ENCODE measurements at places on chromosomes 16 and 17. TPM values are rescaled to one million over a fixed set of nuclear protein-coding genes. Genes with fewer than 3 reads are reported as not detected.

GRCh38 chr17:20095336-20096080 lies 86.3 kb downstream of the SPECC1 start:
- H3K4me1 ChIP-seq = peaks cover 21% of the 10 kb centered on the region
- no peaks in the 10 kb centered on the region for H3K27me3 ChIP-seq
- H3K36me3 ChIP-seq = no peaks in the 10 kb centered on the region
- no peak overlapping the region for H3K27ac ChIP-seq

The KIF19 gene
- total RNA-seq = not detected

DNA sequence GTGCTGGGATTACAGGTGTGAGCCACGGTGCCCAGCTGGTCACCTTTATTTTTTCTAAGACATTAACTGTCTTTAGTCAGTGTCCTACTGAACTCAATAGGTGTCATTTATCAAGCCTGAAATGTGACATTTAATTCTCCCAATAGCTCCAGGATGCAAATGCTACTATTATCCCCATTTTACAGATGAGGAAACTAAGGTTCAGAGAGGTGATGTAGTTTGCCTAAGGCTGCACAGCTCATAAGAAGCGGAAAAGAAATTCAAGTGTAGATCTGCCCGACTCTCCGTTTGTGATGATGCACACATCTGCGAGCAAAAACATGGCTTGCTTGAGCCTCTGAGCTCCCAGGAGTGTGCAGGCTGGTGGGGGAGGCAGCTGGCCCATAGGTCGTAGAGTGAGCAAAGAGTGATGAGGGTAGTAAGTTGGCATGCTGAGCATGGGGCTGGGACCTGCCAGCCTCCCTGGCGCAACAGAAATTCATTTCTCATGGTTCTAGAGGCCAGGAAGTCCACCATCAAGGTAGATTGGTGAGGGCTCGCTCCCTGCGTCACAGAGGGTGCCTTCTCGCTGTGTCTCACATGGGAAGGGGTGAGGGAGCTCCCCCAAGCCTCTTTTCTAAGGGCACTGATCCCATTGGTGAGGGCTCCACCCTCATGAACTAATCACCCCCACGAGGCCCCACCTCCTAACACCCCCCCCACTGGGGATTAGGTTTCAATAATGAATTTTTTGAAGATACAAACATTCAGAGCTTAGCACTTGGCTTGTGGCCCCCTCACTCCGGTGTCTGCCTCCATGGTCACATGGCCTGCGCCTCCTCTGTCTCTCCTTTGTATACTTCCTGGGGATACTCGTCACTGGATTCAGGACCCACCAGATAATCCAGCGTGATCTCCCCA lies 141.5 kb upstream of the PLCG2 start:
- H3K4me3 ChIP-seq = no peak overlapping the region
- peaks cover 4% of the 10 kb centered on the region for H3K36me3 ChIP-seq
- DNase-seq = no peak
- peaks cover 24% of the 10 kb centered on the region for H3K4me1 ChIP-seq

The RAB26 gene
- 1.2 TPM for total RNA-seq

GRCh38 chr16:78437352-78437968 lies 338.0 kb downstream of the WWOX start:
- no peaks in the 10 kb centered on the region for H3K27me3 ChIP-seq
- H3K4me1 ChIP-seq = no peaks in the 10 kb centered on the region
- H3K27ac ChIP-seq = no peak overlapping the region

- H3K27ac ChIP-seq = no peak overlapping the region
- DNase-seq = no peak
- peaks cover 3% of the 10 kb centered on the region for H3K4me1 ChIP-seq
- no peak overlapping the region for H3K4me3 ChIP-seq
Measured at GRCh38 chr17:31275116-31275515, 21.9 kb downstream of the OMG start.

DNA sequence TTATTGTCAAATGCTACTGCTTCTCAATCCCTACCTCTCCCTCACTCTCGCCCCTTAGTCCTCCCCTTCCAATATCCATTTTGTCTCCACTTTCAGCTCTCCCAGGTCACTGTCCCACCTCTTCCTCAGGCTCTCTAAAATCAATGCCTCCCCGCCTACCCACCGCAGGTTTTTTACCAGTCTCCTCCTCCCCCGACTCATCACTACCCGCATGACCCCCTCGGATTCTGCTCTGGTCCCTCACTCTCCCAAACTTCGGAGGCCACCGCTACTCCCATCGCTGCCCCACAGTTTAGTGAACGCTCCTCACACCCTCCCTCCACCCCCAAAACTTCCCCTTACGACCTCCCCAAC lies 513 bp downstream of the CRLF3 start:
- H3K27ac ChIP-seq = peak overlapping the region; percentile 72
- no peaks in the 10 kb centered on the region for H3K36me3 ChIP-seq
- no peaks in the 10 kb centered on the region for H3K27me3 ChIP-seq
- peak overlapping the region; percentile 76 for H3K4me3 ChIP-seq
- no peak for DNase-seq

- H3K27ac ChIP-seq = no peak overlapping the region
- H3K27me3 ChIP-seq = no peaks in the 10 kb centered on the region
- DNase-seq = no peak
- peaks cover 16% of the 10 kb centered on the region for H3K4me1 ChIP-seq
- no peak overlapping the region for H3K4me3 ChIP-seq
- H3K36me3 ChIP-seq = peaks cover 17% of the 10 kb centered on the region
Measured at GRCh38 chr17:792277-792676, 10.1 kb downstream of the MRM3 start.

The ABI3 gene
- total RNA-seq = 0.31 TPM

DNA sequence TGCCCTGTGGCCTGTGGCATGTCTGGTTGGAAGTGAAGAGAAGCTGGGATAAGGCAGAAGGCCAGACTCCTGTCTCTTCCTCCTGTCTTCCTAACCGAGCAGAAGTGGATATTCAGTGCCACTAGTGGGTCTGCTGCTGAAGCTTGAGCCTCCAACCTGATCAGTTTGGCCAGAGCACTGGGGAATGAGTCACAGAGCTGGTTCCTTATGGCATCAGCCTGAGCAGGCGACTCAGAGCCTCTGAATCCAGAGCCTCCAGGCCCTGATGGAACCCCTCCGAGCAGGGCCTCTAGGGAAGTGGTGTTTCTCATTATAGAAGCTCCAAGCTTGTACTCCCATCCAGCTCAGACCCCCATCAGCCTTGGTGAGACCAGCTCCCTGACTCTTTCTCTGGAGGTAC lies 2.0 kb downstream of the WSCD1 start:
- H3K27me3 ChIP-seq = peaks cover 34% of the 10 kb centered on the region
- H3K27ac ChIP-seq = no peak overlapping the region
- no peak overlapping the region for H3K4me3 ChIP-seq
- H3K4me1 ChIP-seq = peaks cover 2% of the 10 kb centered on the region

GRCh38 chr17:27888945-27889344 lies 4.2 kb downstream of the LYRM9 start:
- H3K4me1 ChIP-seq = peaks cover 3% of the 10 kb centered on the region
- no peak for DNase-seq
- no peak overlapping the region for H3K4me3 ChIP-seq
- H3K27ac ChIP-seq = no peak overlapping the region

DNA sequence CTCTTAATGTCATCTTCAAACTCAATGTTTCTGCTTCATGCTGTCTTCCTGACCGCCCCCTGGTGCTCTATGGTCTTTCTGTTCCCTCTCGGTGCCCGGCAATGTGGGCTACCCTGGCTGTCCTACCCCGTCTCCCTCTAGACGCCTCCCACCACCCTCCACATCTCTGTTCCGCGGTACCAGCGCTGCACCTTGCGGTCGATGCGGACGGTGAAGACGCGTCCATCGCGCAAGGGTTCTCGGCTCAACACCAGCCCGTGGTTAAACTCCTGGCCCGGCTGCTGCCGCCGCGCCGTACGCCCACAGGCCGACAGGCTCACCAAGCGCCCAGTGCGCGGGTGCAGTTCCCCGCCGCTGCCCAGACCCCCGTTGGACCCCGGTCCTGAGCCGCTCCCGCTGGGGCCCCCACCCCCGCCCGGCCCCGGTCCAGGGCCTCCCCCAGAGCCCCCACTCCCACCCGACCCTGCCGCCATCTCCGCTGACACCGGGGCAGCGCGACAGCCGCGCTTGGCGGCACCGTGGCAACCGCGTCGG lies at the start of gene NEURL4:
Gene NEURL4, minus strand, starts transcription at position 496 of the 534 bp plus-strand sequence. Its CDS starts 23 bp downstream, at position 473.
- H3K4me3 ChIP-seq = peak within 1 kb of the TSS; percentile 97
- peak within 1 kb of the TSS; percentile 79 for H3K27ac ChIP-seq
- no peak for DNase-seq
- H3K4me1 ChIP-seq = peaks cover 8% of the 10 kb centered on the region
- peaks cover 2% of the 10 kb centered on the region for H3K36me3 ChIP-seq

The GSG1L gene
- not detected for total RNA-seq

The RNU2-1 gene
- 4,186 TPM for total RNA-seq

DNA sequence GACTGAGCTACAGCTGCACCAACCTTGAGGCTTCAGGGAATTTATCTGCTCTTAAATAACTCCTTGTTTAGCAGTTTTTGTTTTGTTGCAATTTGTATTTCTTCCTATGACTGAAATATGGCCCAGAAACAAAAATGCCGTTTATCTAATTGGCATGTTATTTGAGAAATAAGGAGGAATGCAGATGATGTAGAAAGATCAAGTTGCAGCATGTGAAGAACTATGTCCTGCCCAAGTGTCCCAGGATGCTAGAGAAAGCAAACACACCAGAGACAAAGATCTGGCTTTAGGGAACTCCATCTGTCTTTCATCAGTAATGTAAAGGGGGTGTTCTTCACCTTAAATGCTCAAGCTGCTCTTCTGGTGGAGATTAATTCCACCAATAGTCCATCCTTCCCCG lies 29.7 kb downstream of the USP31 start:
- no peak overlapping the region for H3K4me3 ChIP-seq
- H3K27ac ChIP-seq = no peak overlapping the region
- H3K27me3 ChIP-seq = no peaks in the 10 kb centered on the region

The ADAMTS18 gene
- 2.5 TPM for total RNA-seq
